ENCODE measurements at places on chromosomes 5 and 9.

GRCh38 chr5:9347032-9347431, 198.8 kb downstream of the SEMA5A start:
- DNase-seq = no peak

DNA sequence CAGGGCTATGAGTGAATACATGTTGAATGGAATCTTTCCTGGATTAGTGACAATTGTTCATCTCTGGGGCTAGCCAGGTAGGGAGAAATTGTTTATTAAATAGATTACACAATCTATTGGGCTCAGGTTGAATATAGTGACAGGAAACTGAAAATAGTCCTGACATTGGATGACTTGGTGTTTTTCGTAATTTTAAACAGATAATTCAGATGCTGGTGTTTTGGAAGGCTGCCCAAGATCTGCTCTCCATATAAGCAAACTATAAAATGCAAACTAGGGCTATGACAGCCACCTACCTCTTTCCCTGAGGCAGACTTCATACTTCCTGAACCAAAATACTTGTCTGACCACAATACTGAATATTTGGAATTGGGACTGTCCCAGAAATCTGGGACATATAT, 99.1 kb downstream of the ENC1 start:
- no peak for DNase-seq

DNA sequence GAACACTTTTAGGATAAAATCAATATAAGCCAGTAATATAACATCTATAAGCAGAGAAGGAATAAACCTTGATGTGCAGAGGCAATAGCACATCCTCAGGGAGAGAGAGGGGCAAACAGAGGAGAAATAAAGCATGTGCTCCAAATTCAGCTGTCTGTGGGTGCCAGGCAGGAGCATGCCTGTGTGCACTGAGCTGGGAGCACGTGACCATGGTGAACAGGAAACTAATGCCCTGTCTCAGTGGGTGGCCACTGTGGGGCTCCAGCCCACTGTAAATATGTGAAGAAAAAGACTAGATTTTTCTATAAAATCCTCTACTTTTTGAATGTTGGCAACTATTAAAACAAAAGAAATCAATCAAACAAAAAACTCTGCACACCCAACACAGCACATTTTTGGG, 55.3 kb downstream of the FYB1 start:
- no peak for DNase-seq

- no peak for DNase-seq
Measured at GRCh38 chr9:116285320-116285719, 131.7 kb downstream of the PAPPA start.

GRCh38 chr5:138721979-138722378, 31.2 kb upstream of the CTNNA1 start:
- no peak for DNase-seq

DNA sequence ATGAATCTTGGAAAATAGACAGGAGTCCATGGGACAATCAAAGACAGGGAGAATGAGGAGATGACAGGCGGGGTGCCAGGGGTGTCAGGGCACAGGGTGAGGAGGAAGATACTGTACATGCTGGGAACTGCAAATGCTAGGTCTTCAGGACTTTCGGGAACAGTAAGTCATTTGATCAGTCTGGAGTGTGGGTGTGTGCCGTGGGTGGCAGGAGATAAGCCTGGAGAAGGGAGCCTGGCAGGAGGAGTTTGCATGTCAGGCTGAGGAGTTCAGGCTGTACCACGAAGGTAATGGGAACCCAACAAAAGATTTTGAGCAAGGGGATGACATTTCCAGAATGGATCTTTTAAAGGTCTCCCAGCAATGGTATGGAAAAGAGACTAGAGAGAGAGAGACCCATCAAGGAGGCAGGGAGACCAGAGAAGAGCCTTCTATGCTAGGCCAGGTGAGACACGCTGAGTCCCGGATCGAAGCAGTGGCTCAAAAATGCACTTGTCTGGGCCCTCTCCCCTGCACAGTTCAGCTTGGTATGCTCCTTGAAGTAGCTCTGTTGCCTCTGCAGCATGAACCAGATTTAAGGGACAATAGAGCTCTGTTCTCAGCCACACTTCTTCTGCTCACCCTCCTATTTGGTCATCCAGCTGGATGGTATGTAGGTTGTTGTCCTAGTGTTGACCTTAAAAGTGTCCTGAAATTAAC, 77.0 kb upstream of the FER start:
- no peak for DNase-seq

DNA sequence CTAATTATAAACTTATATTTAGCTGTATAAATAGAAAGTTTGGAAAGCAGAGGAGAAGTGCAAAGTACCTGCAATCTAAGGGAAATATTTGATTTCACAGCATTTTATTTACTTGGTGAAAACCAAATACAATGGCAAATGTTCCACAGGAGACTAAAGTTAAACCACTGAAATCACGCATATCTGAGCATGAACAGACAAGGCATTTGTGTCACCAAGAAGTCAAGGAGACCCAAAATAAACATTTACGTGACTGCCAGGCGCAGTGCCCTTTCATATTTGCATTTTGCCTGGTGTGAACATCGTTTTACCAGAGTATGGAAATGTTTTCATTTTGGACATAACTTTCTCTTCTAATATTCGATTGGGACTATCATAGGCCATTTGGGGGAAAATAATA, 20.6 kb downstream of the UGCG start:
- DNase-seq = no peak

GRCh38 chr5:25090275-25090674, 445.5 kb upstream of the CDH10 start:
- no peak for DNase-seq

- DNase-seq = no peak
Measured at GRCh38 chr5:170736966-170737365, 46.6 kb upstream of the GABRP start.

- DNase-seq = no peak
Measured at GRCh38 chr5:54838843-54839242, 146.6 kb downstream of the ESM1 start.

DNA sequence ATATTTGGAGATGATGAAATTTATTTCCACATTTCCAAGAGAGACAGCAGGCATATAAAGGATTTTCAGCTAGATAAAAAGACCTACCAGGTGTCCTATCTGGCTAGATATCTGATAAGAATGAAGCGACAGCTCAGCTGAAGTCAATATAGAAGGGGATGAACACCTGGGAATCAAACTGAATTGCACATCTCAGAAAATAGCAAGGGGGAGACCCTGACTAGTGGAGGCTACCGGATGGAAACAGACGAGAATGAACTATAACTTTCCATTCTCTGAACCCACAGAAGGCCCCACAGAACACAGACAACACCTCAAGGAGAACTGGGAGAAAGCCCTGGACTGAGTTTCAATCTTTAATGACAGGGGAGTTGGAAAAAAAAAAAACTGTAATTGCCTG, 51.1 kb downstream of the CPLANE1 start:
- no peak for DNase-seq

DNA sequence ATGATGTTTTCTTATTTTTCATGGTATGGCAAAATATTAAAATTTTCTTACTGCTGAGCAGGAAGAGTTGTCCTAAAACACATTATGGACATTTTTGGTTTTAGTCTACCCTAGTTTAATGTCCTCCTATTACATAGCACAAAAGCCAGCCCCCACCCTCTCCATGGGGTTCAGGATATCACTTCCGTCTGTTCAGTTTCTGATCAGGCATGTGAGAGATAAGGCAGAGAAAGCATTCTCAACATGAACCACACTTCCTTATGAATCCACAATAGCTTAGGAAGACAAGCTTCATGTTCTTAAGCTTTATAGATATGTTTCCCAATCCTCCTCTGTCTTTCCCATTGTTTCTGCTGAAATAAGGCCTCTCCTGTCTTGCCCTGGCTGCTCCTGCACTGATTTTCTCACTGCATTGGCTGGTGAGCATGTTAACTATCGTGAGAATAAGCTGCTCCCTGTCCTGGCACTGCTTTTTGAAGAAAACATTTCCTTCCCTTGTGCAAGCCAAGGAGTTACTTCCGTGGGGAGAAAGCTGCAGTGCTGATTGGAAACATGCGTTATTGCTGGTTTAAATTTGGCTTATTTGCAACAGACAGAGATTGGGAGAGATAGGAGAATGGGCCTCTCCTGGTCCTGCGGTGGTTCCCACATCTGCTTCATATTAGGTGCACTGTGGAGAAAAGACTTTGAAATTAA, 260.3 kb upstream of the RPS23 start:
- DNase-seq = no peak

DNA sequence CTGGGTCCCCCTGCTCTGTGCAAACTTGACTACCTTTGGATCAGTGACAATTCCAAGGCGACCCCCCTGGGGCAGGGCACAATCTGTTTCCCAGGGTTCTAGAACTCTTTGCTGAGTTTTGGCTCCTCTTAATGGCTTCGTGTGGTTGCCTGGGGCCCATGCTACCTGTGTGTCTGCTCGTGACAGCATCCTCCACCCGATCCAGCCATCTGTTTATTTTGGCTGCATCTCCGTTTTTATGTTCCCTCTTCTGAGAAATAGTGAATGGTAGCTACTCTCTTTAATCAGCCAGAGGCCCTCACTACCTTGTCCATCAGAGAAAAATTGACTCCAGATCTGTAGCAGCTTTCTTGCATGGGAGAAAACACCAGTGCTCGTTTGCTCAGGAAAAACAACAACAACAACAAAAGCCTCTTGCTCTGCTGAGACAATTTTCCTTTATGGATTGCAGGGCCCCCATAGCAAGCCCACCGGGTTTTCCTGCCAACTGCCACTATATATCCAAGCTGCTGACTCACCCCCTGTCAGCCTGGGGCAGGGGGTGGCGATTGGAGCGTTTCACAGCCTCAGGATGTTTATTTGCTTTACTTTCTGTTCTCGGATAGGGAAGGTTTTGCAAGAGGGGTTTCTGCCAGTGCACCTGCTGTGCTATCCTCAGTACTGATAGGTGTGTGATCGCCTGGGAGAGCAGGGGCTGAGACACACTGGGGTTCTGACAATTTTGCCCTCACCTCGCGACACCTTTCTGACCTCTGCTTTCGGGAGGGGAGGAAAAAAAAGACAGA, 607.8 kb downstream of the BNC2 start:
- DNase-seq = no peak

- no peak for DNase-seq
Measured at GRCh38 chr9:107953556-107954125, 464.1 kb upstream of the KLF4 start.

- DNase-seq = no peak
Measured at GRCh38 chr9:16342246-16343020, 528.0 kb downstream of the BNC2 start.

DNA sequence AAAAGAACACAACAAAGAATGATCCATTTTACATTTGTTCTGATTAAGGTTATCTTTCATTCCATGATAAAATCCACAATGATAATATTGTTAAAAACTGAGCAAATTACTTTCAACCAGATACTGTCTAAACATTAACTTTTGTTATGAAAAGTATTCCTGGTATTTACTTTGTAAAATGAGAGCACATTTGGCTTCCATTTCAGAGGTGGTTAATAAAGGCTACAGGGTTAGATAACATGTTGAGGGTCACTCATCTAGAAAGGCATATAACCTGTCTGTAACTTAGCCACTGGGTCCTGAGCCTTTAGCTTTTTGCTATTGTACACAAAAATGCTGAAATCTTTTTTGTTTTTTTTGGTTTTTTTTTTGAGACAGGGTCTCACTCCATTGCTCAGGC, 99.3 kb downstream of the ANXA2R start:
- DNase-seq = no peak

DNA sequence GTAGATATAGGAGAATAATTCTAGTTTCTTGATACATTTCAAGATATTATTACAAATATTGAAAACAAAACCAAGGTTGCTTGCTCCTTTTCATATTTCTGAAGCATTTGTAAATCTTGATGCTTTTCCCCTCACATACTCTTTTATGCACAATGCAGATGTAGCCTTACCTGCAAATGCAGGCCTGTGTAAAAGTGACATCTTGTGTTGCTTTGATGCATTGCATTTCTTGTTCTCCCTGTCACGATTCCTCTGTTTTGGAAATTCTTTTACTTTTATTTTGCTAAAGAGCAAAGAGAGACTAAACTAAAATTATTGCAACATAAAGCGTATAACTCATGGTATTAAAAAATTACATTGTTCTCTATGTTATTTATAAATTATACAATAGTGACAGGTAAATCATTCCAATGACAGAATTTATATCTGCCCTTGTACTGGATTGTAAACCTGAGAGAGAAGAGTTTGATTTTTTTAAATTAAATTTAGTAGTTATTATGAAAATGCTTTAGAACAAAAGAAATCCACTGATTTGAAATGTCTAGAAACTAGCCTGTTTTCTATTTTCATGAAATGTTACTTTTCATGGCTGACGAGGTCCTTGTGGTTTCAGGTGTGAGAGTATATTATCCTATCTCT, 970.0 kb downstream of the MAT2B start:
- DNase-seq = no peak

- DNase-seq = no peak
Measured at GRCh38 chr5:142263346-142263745, 61.5 kb downstream of the SPRY4 start.

DNA sequence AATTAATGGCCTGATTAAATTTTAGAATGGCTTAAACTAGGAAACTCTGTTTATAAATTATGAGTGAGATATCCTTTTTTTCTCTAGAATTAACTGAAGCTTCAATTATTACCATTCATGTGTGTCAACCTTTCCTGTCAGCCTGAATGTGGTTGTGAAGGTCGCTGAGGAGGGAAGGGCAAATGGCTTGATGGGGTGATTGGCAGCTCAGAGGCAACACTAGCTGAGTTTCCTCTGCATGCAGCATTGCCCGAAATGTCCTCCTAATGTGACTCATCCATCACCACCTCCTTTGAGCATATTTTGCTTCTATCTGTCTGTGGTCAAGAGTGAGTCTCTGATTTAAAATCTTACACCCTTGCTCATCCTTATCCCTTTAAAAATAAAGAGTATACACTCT, 281.9 kb downstream of the TENT4A start:
- DNase-seq = no peak

DNA sequence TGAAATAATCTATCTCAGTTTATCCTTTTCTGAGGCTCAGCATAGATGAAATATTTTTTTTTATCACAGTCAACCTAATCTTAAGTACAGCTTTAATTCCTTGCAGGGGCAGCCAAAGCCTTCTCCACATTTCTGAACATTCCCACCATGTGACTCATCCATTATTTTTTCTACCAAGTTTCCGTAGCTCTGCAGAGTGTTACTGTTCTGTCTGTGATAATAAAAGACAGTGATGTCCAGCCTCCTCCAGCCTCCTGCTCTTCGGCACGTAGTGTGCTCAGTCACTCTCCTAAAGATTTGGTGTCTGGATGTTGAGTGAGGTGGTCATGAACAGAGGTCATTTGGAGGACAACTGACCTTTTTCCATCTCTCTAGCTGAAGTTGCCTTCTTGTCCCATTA, 338.1 kb upstream of the ADAMTS16 start:
- no peak for DNase-seq

- DNase-seq = no peak
Measured at GRCh38 chr9:36245906-36246305, 12.3 kb downstream of the GNE start.

DNA sequence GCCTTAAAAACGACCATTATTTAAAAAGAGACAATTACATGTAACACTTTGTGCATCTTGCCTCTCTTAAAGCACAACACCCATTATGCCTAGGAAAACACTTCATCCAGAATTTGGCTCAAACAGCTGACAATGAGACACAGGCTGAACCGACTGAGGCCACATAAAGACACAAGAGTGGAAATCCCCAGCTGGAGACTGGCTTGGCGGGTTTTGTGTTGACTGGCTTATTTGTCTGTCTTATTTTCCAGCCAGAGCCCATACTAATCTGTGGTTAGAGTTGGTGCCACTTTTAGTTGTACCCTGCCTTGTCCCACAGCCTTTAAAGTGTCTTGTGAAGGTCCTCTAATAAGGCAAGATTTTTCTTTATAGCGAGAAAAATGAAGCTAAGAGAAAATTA, 21.2 kb downstream of the TRIM14 start:
- no peak for DNase-seq
